NCI-H1694 (cell line): ENCODE measurements at places on chromosomes 4 and X.
A peak's percentile ranks its signal among the peaks of the same experiment; 100 is the strongest.

DNA sequence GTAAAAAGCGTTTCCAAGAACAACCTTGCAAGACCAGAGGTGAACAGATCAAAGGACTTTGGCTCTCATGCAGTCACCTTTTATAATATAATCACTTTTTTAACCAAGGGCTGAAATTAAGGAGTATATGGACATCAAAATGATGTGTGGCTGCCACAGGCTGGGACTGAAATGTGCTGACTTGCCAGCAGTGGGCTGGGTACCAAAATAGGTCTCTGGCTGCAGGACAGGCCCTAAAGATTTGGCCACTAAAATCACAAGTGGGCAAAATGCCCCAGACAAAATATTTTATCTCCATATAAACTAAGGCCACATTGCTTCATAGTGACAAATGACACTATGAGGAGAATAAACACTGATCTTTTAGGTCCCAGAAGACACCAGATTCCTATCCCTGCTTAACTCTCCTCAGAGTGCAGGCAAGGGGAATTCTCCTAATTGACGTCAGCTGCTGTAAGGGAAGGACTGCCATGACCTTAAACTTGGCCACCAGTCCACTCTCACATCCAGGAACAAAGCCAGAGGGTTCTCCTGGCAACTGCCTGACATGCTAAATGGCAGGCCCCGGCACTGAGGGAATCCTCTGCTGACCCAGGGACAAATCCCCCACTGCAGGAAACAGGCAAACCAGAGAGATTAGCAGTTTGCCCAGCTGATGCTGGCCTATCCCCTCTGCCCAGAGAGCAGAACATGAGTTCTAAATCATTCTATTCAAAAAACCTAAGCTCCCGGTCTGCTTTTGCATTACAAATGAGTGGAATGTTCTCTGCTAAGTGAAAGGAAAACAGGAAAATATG is 155.8 kb downstream of the PPP3CA start:
- DNase-seq, result no peak

DNA sequence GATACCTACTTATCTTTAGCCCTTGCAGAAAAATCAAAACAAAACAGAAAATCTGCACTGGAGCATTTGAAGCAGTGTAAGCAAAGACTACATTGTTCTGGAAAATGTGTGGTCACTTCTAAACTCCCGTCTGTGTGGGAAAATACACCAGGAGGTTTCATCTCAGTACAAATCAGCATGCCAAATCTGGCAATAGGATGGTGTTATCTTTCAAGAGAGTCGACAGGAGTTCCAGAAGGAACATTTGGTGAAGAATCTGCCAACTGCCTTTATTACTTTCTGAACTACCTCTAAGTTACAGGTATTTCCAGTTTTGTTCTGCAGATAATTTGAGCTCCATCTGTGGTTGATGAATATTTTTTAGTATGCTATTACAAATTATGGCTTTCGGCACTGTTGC is 1348.0 kb downstream of the RAPGEF2 start:
- DNase-seq, result no peak

- peak; percentile 40 for DNase-seq
Measured at GRCh38 chr4:133148690-133149363, at the start of gene PCDH10. PCDH10 (plus strand) TSS chr4:133149294; CDS start chr4:133150141, 847 bp downstream.

GRCh38 chr4:158131027-158131426 is 41.8 kb downstream of the GASK1B start:
- DNase-seq, result no peak

- no peak for DNase-seq
Measured at GRCh38 chr4:61853041-61853440, 652.9 kb downstream of the ADGRL3 start.

- no peak for DNase-seq
Measured at GRCh38 chr4:87758270-87758669, 41.1 kb upstream of the IBSP start.

- no peak for DNase-seq
Measured at GRCh38 chrX:10246846-10247245, 90.1 kb downstream of the CLCN4 start.

- no peak for DNase-seq
Measured at GRCh38 chr4:58163156-58163555, 1053.0 kb upstream of the IGFBP7 start.

GRCh38 chrX:143581240-143581639 is 54.7 kb downstream of the SLITRK4 start:
- no peak for DNase-seq

GRCh38 chr4:149498246-149498645 is 317.4 kb downstream of the IQCM start:
- no peak for DNase-seq

- DNase-seq, result no peak
Measured at GRCh38 chr4:84681486-84682274, 98.8 kb downstream of the CDS1 start.

DNA sequence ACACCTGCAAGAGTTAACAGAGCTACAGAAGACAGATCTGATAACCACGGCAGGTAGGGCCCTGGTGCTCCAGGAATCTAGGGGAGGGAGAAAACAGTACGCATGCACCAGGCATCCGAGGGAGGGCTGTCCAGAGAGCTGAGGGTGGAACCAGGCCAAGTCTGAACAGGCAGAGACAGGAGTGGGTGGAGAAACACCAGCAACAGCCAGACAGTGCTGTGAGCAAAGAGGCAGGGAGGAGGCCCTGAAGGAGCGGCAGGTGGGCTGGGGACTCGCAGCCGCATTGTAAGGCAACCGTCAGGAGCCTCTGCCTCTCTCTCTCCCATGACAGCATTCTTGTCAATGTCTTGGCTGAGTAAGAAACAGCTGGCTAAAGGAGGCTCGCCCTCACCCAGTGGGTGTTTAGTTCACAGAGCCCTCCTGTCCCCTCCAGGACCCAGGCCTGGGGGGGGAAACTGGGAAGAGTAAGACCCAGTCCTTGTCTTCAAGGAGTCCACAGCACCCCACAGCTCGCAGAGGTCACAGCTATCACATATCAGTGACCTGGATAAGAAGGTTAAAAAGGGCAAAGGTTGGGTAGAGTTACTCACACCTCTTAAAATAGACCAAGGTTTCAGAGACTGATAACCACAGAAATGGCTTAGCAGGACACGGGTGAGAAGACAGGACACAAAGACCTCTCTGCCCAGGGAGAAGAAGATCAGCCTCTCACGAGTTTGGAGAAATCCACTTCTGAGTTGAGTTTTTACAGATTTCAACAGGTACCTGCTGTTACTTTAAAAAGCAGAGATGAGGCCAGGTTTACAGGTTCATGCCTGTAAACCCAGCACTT is 10.5 kb downstream of the ACSL1 start:
- DNase-seq, result peak; percentile 65

DNA sequence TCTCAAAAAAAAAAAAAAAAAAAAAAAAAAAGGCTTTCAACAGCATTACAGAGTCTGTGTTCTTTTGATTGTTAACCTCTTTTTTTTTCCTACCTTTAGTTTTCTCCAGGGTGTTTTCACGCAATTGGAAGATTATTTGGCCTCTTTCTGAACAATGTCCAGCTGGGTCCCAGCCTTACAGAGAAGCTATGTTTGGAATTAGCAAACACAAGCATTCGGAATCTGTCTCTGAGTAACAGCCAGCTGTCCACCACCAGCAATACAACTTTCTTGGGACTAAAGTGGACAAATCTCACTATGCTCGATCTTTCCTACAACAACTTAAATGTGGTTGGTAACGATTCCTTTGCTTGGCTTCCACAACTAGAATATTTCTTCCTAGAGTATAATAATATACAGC is 13.3 kb downstream of the TLR3 start:
- no peak for DNase-seq

DNA sequence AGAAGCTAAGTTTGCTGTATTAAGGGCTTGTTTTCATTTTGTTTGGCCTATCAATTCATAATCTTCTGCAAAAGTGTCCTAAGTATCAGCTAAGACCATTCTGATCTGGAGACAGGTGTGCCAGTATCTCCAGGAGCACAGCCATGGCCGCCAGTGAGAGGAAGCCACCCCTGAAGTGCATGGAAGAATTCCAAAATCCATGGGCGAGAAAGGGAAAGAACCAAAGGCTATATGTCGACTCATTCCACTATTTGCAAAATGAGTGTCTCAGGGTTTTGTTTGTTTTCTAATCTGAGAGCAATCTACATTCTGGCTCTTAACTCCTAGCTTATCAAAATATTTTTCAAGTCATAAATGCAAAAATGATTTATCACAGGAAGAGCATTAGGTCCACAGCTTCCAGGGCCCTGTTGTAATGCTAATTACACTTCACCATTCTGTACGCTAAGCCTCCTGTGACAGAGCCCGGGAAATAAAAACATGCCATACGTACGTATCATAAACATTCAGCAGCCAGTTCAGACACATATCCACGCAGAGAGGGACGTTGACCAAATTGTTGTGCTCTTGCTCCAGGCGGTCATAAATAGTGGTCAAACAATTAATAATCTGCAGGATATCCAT is 137.3 kb upstream of the FTHL17 start:
- no peak for DNase-seq

DNA sequence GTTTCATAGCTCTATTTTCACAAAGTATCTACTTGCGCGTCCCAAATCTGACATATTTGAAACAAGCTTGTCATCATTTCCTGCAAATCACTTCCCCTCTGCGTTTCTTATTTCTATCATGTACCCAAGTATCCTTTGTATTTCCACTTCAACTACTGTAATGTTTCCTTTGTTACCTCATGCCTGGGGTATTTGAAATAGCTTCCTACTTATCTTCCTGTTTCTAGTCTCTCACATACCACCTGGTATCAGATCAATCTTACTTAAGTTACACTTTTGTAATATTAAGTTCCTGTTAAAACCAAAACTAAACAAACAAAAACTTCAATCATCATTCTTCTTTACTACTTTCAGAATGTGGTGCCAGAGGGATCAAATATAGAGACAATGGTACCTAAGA is 93.6 kb upstream of the SMAD1 start:
- no peak for DNase-seq

GRCh38 chr4:19756661-19757060 is 495.0 kb upstream of the SLIT2 start:
- DNase-seq, result no peak

DNA sequence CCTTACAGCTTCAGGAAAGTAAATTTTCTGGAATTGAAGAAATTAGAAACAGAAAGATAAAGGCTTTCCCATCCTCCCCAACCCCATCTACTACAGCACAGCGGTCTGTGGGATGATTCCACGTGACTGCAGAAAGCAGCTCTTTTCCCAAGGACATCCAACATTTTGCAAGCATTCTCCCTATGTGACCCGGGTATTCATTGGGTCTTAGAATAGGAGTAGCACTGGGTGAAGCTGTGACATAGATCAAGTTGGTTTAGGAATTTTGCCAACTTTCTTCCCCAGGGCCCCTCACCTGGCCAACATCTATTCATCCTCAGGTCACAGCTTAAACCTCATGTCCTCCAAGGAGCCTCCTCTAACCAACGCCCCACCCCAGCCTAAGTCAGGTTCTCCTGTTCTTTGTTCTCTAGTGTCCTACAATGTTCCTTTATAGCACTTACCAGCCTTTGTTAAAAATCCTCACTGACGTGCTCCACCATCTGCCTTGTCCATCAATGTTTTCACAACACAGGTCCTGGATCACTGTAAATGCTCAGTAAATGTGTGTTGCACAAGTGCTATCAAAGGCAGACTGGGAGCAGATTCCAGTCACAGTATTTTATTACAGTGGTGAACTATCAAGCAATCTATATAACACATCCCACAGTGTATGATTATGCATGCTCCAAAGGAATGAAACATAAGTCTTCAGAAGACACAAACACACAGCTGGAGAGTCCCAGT is 80.9 kb upstream of the MTM1 start:
- DNase-seq, result no peak

DNA sequence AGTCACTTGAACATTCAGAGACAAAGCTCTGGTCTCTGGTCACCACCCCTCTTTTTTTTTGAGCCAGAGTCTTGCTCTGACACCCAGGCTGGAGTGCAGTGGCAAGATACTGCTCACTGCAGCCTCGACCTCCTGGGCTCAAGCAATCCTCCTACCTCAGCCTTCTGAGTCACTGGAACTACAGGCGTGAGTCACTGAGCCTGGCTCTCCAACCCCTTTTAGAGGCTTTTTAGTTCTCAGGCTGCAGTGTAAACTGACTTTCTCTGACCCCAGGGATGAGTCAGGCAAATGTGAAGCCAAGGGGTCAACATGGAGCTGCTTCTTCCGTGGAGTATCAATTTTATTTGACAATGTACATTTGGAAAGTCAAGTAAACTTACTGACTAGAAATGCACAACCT is 229.2 kb downstream of the PTTG2 start:
- no peak for DNase-seq

GRCh38 chr4:58286335-58286734 is 1176.2 kb upstream of the IGFBP7 start:
- no peak for DNase-seq

GRCh38 chr4:99915449-99915848 is 21.2 kb upstream of the LAMTOR3 start:
- no peak for DNase-seq

DNA sequence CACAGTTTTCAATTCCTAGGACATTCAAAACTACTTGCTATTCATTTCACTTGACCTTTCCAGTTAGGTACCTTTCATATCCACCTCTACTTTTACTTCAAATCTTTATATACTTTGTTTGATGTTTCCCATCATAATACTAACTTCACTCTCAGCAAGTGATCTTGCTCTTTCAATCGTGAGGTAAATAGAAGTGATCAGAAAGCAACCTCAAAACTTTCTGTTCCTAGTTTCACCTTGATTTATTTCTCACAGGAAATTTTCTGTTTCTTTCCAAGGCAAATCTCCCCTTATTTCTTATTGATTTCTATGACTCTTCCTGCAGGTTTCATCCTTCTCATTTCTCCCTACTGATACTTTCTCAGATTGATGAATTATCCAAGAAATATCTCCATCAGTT is 623.5 kb downstream of the FSTL5 start:
- no peak for DNase-seq

GRCh38 chr4:37977471-37978247 is 17.5 kb downstream of the PTTG2 start:
- DNase-seq, result no peak

GRCh38 chr4:122716825-122717448 is 15.6 kb upstream of the BBS12 start:
- DNase-seq, result peak; percentile 11

DNA sequence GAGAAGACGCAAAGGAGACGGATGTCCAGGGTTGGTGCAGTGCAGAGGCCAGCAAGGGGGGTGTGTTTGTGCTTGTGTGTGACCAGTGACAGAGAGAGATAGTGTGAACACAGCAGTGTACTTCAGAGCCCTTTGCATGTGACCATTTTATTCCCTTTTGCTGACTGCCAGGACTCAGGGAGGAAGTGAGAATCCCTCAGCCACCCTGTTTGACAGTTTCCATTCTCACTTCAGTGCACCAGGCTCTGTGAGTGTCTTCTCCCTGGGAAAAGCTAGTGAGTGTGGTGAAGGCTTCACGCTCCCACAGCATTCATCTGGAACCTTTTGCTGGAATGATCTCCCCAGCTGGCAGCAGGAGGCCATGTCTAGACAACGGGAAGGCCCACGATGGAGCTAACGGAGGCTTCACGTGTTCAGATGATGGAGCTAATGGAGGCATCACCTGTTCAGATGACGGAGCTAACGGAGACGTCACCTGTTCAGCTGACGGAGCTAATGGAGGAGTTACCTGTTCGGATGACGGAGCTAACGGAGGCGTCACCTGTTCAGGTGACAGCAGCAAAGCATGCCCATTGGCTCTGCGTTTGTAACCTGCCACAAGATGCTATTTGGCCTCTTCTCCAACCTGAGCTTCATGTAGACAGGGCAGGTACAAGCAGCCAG is 195.4 kb downstream of the AFAP1 start:
- no peak for DNase-seq

- no peak for DNase-seq
Measured at GRCh38 chr4:40848940-40849339, 99.2 kb downstream of the NSUN7 start.
